ENCODE measurements at places on chromosomes 13 and 19.

DNA sequence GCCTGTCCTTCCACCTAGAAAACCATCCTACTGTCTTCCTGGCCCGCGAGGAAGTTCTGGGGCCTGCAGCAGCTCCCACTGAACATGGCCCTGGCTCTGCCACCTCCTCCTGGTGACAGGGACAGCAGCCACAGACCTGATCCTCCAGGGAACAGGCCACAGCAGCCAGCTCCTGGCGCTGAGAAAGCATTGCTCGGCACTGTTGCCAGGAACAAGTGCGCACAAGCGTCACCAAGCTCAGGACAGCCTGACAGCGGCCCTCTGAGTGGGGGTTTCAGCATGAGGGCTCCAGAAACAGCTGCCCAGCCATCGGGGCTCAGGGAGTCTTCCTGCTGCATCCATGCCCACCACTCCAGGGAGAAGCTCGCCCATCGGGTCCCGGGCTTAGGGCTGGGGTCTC, 21.9 kb downstream of the AP3D1 start:
- no peak for DNase-seq

- DNase-seq = no peak
These were observed 5.7 kb downstream of the AP1M1 start for GRCh38 chr19:16203256-16204004.

GRCh38 chr13:23399347-23399746, 34.2 kb downstream of the SACS start:
- no peak for DNase-seq

DNA sequence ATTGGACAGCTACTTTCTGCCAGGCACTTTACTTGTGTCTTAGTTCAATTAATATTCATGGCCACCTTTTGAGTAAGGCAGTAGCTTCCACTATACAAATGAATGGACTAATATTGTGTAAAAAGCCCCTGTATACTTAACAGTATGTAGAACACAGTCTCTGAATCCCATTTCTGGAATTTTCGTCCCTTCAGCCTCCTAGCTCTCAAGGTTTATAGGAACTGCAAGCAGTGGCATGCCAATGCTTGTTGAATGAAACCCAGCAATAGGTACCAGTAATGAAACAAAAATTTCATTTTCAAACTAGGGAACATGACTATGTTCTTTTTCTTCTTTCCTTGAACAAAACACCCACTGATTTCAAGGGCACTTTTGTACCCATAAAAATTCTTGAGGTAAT, 361.6 kb downstream of the TDRD3 start:
- no peak for DNase-seq

DNA sequence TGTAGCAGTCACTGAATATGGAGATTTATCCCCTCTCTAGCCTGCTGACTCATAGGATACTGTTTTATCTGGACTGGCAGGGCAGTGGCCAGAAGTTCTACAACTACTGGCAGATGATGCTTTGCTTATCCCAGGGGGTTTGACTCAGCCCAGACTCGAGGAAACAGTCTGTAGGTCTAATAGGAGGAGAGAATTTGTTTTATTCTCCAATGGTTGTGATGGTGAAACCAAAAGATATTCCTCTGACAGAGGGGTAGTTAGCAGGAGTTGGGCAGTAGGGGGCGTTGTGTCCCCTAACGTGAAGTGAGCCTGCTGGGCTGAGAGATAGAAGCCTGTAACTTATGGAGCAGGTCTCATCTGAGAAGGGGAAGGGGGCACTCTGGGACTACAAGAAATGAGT, 74.9 kb downstream of the WTIP start:
- no peak for DNase-seq

GRCh38 chr13:30193279-30194234, 113.8 kb downstream of the KATNAL1 start:
- no peak for DNase-seq

GRCh38 chr13:51162701-51163100, 51.6 kb upstream of the C13orf42 start:
- DNase-seq = no peak

- DNase-seq = no peak
These were observed 181.3 kb downstream of the PCDH9 start for GRCh38 chr13:67048821-67049150.

GRCh38 chr19:55058781-55059610, 4.0 kb downstream of the RDH13 start:
- no peak for DNase-seq

DNA sequence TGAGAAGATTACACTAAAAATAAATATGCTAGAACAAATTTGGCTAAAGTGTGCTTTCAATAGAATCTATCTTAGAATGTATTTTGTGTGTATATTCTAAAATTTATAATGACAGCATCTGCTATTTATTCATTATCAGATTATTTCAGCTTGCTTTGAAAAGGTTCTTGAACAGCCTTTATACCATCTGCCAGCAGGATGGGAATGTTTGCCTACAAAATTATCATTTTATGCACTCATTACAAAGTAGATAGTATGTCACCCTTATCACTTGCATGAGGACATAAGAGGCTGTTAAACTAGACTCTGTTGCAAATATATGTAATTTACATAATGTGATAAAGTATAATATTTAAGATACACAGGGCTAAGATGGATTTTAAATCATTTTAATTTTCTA, 1286.9 kb upstream of the PCDH20 start:
- no peak for DNase-seq

DNA sequence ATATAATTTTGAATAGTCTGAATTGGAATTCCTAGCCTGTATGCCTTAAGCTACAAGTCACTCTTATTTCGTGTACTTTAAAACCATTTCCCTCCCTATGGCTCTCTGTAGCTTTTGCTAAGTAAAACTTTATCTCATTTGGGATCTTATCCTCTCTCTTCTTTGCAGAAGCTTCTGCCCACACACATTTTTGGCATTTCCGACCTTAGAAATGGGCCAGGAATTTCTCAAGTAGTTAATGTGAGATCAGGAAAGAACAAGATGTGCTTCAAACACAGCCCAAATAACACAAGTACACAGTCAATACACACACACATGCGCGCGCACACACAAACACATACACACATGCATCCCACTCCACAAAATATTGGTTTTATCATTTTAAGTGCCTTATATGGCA, 931.0 kb upstream of the MIR17HG start:
- no peak for DNase-seq
